ENCODE measurements at places on chromosomes 5 and 9.
A peak's percentile ranks its signal among the peaks of the same experiment; 100 is the strongest.

DNA sequence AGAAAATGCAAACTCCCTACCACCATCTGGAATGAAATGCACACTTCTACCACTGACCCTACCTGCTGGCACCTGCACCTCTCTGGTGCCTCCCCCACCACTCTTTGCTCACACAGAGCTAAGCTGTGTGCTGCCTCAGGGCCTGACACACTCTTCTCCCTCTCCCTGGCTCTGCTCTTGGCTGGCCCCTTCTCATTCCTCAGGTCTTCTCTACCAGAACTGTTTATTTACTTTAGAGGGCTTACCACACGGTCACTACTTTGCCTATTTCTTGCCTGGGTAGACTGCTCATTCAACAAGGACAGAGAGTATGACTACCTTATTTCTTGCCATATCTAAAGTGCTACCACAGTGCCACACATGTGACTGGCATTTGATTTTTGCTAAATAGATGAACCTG, 3.3 kb downstream of the REEP5 start:
- no peak for DNase-seq

- no peak for DNase-seq
These were observed 598.4 kb downstream of the ACTL7B start for GRCh38 chr9:108257382-108257781.

DNA sequence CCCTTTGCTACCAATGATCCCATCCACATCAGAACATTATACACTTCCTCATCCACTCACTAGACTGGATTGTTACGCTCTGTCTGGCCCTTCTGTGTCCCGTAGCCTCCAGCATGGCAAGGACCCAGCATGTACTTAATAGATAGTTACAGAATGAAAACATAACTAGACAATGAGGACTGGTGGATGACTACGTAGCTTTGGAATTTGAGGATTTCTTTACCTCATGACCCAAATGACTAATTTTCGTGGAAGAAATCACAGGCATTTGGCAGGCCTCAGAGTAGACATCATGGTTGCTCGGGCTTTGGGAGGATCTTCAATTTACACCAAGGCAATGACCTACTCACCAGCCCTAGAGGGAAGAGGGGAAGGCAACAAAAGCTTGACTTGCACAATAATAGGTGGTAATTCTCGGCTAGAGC, 299.8 kb downstream of the TLE1 start:
- no peak for DNase-seq

GRCh38 chr9:34500623-34501267, 22.0 kb downstream of the ENHO start:
- DNase-seq, result peak; percentile 11

GRCh38 chr9:6428940-6429889, 16.2 kb downstream of the UHRF2 start:
- DNase-seq, result no peak

- no peak for DNase-seq
These were observed 74.1 kb downstream of the ANKRD33B start for GRCh38 chr5:10637944-10638343.

All from inflammatory macrophage treated with lipopolysaccharide for 1 hour (primary cell).